ENCODE measurements at places on chromosomes 2 and 18.

DNA sequence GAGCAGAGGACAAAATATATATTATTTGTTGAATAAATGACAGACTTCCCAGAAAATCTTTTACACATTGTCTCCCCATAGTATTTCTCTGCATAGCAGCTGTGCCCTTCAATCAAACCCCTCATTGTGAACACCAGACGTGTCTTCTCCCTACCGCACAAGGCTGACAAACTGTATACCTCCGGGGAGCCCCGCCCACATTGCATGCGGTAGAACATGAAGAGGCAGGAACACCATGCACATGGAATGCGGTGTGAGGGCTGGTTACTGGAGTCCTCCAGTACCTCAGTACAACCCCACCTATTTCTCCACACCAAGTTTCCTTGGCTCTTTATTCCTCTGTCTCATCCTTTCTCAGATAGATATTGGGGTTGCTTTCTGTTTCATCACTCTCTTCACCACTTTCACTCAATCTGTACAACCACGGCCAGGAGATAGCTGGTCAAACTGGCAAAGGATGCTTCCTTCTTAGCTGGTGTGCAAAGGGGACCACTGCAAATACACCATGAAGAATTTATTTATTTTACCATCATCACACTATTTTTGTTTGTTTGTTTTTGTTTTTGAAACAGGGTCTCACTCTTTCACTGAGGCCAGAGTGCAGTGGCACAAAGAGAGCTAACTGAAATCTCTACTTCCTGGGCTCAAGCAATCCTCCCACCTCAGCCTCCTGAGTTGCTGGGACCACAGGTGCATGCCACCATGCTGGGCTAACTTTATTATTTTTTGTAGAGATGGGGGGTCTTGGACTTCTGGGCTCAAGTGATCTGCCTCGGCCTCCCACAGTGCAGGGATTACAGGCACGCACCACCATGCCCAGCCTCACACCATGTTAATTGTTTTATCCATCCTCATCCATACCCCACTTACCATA, 2.3 kb upstream of the NBAS start:
- DNase-seq = no peak
- H3K27ac ChIP-seq = no peak overlapping the region
- H3K4me1 ChIP-seq = peaks cover 13% of the 10 kb centered on the region
- no peaks in the 10 kb centered on the region for H3K36me3 ChIP-seq

DNA sequence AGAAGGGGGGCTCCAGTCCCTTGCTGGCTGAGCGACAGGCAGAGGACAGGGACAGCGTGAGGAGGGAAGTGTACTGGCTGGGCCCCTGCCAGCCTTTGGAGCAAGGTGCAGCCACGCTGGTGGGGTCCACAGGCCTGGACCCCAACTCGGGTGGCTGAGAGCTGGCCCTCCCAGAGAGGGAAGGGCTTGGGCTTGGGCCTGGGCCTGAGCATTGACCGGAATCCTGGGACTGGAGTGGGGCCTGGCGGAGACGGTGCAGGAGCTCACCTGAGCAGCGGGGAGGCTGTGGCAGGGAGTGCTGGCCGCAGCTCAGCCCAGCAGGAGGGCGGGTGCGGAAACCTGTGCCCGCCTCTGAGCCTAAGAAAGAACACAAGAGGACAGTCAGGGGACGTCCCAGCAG, 27.9 kb downstream of the KCNIP3 start:
- H3K36me3 ChIP-seq = no peaks in the 10 kb centered on the region
- no peaks in the 10 kb centered on the region for H3K27me3 ChIP-seq
- H3K4me3 ChIP-seq = no peak overlapping the region
- no peak for DNase-seq
- H3K4me1 ChIP-seq = no peaks in the 10 kb centered on the region
- no peak overlapping the region for H3K27ac ChIP-seq

DNA sequence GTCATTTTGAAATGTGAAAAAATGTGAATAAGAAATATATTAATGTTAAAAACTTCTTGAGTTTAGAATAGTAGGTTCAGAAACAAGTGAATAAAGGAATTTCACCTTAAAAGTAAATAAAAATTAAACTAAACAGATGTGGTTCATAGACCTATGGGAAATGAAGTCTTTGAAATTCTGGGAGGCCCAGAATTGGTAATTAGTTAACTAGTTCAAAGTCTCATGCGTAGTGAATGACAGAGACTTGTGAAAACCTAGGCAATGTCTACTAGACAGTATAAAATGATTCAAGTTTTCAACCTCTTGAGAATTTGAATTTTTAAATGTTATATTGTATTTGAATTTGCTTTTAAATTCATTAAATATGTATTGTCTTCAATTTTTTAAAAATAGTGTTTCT, 32.6 kb upstream of the AAK1 start:
- no peak overlapping the region for H3K27ac ChIP-seq
- H3K4me3 ChIP-seq = no peak overlapping the region
- no peaks in the 10 kb centered on the region for H3K36me3 ChIP-seq
- H3K4me1 ChIP-seq = no peaks in the 10 kb centered on the region
- no peak for DNase-seq
- no peaks in the 10 kb centered on the region for H3K27me3 ChIP-seq

- no peak overlapping the region for H3K27ac ChIP-seq
- no peaks in the 10 kb centered on the region for H3K36me3 ChIP-seq
- no peaks in the 10 kb centered on the region for H3K27me3 ChIP-seq
- no peak overlapping the region for H3K4me3 ChIP-seq
Measured at GRCh38 chr2:209809256-209809655, 37.6 kb downstream of the UNC80 start.
